ENCODE measurements at places on chromosomes 12 and 14. TPM values are rescaled to one million over a fixed set of nuclear protein-coding genes. Genes with fewer than 3 reads are reported as not detected.

GRCh38 chr12:130728158-130729058 lies 12.3 kb upstream of the RIMBP2 start:
- no peak overlapping the region for H3K4me3 ChIP-seq
- no peaks in the 10 kb centered on the region for H3K4me1 ChIP-seq
- H3K27ac ChIP-seq = no peak overlapping the region
- no peaks in the 10 kb centered on the region for H3K27me3 ChIP-seq
- no peak for DNase-seq
- no peaks in the 10 kb centered on the region for H3K36me3 ChIP-seq

DNA sequence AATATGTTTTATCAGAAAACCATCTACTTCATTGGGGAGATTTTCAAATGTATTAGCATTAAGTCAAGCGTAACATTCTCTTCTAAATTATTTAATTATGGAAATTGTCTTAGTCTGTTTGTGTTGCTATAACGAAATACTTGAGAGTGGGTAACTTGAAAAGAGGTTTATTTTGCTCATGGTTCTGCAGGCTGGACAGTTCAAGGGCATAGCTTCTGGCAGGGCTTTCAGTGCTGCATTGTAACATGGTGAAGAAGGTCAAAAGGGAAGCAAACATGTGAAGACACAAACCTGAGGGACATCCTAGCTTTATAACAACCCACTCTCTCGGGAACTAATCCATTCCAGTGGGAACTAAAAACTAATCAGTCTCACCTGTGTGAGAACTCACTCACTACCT lies 84.3 kb upstream of the TMPO start:
- no peak overlapping the region for H3K27ac ChIP-seq
- H3K4me3 ChIP-seq = no peak overlapping the region
- H3K27me3 ChIP-seq = no peaks in the 10 kb centered on the region

- no peaks in the 10 kb centered on the region for H3K27me3 ChIP-seq
- no peak overlapping the region for H3K27ac ChIP-seq
- no peak for DNase-seq
- H3K36me3 ChIP-seq = no peaks in the 10 kb centered on the region
- H3K4me1 ChIP-seq = peaks cover 17% of the 10 kb centered on the region
These were observed 122.5 kb upstream of the MAX start for GRCh38 chr14:65224799-65225198.

DNA sequence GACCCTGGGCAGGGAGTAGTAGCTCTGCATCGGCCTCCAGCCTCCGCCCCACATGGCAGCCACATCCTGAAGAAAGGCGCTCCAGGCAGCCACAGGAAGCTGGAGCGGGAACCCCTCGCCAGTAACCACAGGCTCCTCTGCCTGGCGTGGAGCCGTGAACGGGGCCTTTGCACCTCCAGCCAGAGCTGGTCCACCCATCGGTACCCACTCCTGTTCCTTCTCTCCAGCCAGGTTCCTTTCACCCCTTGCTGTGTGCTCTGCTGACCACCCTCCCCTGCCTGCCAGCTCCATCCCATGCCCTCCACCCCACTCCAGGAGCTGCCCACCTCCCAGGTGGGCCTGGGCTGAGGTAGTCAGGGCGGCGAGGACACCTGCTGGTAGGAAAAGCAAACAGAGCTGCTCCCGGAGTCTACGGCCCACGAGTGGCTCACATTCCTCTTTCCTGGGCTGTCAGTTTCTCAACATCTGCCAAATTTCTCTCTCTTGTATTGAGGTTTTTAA lies 2.7 kb downstream of the TGFB3 start:
- peaks cover 2% of the 10 kb centered on the region for H3K36me3 ChIP-seq
- H3K27ac ChIP-seq = peak overlapping the region; percentile 83
- H3K27me3 ChIP-seq = no peaks in the 10 kb centered on the region
- no peaks in the 10 kb centered on the region for H3K4me1 ChIP-seq

GRCh38 chr14:69719501-69719951 lies 47.4 kb upstream of the SRSF5 start:
- H3K27ac ChIP-seq = peak overlapping the region; percentile 77
- H3K27me3 ChIP-seq = no peaks in the 10 kb centered on the region
- no peaks in the 10 kb centered on the region for H3K36me3 ChIP-seq

DNA sequence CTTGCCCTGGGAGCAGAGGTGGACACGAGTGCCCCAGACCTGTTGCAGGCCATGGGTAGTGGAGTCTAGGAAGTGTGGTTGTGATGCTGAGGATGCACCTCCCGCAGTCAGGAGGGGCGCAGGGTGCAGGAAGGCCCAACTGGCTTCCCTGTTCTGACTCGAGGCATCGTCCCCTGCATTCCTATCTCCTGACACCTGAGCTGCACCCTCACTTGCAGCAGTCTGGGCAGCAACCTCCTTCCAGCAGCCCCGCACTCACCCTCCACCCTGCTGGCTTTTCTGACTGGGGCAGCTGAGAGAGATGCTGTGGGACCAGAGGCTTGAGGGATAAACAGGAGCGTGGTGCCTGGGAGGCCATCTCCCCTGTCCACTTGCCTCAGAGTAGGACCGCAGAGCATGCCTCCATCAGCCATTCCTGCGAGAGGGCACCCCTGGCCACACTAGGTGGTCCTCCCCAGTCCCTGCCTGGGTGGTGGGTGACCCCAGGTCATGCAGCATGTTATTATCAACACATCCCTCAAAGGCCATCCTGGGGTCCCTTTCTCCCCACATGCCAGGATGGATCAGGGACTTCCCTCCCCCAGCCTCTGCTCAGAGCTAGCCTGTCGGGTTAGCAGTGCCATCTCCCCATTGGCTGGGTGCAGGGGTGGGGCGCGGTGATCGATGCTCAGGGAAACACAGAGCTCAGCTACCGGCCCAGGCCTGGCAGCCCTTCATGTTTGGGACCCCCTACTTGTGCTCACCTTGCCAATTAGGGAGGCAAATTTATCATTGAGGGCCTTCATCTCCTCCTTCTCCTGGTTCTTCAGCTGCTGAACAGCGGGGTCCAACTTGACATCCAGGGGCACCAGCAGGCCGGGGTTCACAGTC lies 719 bp downstream of the KRT80 start:
- peak overlapping the region; percentile 23 for H3K27ac ChIP-seq
- H3K36me3 ChIP-seq = no peaks in the 10 kb centered on the region
- DNase-seq = no peak
- H3K4me1 ChIP-seq = peaks cover 41% of the 10 kb centered on the region
- H3K27me3 ChIP-seq = no peaks in the 10 kb centered on the region

- H3K4me3 ChIP-seq = no peak overlapping the region
- no peak overlapping the region for H3K27ac ChIP-seq
- H3K27me3 ChIP-seq = peaks cover 97% of the 10 kb centered on the region
These were observed 4.7 kb upstream of the LHX5 start for GRCh38 chr12:113476176-113476986.

DNA sequence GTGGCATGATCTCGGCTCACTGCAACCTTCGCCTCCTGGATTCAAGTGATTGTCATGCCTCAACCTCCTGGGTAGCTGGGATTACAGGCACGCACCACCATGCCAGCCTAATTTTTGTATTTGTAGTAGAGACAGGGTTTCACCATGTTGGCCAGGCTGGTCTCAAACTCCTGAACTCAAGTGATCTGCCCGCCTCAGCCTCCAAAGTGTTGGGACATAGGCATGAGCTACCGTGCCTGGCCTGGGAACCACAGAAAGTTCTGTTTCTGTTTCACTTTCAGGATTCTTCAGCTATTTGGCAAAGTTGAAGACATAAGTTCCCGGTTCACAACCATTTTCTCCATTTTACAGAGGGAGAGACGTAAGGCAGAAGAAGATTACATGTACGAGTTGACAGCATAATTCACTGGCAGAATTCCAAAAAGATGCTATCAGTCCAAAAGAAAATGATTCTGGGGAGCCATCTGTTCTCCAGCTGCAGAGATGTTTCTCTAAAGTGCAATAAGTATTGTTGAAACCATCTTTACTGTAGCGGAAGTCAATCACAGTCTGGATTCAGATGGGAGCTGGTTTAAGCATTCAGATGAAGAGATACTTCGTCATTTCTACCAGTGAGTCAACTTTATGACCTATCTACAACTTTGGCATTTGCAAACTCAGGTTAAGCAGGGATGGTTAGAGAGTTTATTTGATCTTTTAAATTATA lies 8.1 kb upstream of the RNF34 start:
- no peak for DNase-seq
- H3K36me3 ChIP-seq = no peaks in the 10 kb centered on the region
- peak overlapping the region; percentile 13 for H3K4me3 ChIP-seq

DNA sequence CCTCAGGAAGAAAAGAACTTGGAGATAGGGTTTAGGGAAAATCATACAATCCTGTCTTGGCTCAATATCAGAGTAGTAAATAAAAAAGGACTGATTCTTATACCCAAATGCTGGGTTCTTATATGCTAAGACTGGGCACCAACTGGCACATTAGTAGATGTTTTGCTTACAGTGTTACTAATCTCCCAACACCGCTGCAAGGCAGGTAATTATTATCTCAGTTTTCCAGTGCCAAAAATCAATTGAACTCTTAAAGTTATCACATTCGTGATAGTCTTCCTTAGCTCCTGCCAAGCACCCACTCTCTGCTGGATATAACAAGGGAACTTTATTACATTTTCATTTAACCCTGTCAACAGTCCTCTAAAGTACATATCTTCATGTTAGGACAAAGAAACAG lies 25.0 kb upstream of the HIGD1C start:
- peak overlapping the region; percentile 88 for H3K4me3 ChIP-seq
- peaks cover 29% of the 10 kb centered on the region for H3K36me3 ChIP-seq
- H3K27ac ChIP-seq = peak overlapping the region; percentile 3
- no peaks in the 10 kb centered on the region for H3K27me3 ChIP-seq
- DNase-seq = no peak

GRCh38 chr12:46430340-46430948 lies 57.9 kb upstream of the SLC38A2 start:
- DNase-seq = no peak
- no peaks in the 10 kb centered on the region for H3K27me3 ChIP-seq
- peak overlapping the region; percentile 39 for H3K27ac ChIP-seq
- no peaks in the 10 kb centered on the region for H3K4me1 ChIP-seq
- H3K36me3 ChIP-seq = no peaks in the 10 kb centered on the region
- H3K4me3 ChIP-seq = no peak overlapping the region

The EAPP gene
- total RNA-seq = 19.5 TPM

The HECTD1 gene
- 159 TPM for total RNA-seq

The CAPZA3 gene
- not detected for total RNA-seq

The LRRC10 gene
- 7.4 TPM for total RNA-seq

The GNB3 gene
- total RNA-seq = 2.5 TPM

The IFNG-AS1 gene
- total RNA-seq = 0.69 TPM

The CMTM5 gene
- 0.64 TPM for total RNA-seq

Data from heart left ventricle (tissue), 16 donors.